ENCODE measurements at places on chromosomes 4 and X.

GRCh38 chr4:184860018-184860779 lies 34.4 kb upstream of the ACSL1 start:
- DNase-seq = no peak

DNA sequence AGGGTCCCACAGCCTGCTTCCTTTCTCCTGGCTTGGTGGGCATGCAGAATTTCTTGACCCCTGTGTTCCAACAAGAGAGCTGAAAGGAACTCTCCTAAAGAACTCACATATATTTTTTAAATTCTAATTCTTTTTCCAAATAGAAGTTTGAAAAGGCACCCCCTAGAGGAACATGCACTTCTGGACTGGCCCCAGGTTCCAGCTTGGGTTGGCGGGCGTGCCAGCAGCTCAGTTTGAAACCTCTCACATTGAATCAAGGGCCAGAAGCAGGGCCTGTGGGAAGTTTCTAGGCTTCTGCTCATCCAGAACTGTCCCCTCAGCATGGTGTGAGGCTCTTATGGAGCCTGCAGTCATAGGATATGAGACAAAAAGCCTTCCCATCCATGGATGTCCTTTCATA lies 132.6 kb downstream of the ATG4A start:
- no peak for DNase-seq

GRCh38 chrX:39605866-39606265 lies 491.9 kb downstream of the BCOR start:
- DNase-seq = no peak

DNA sequence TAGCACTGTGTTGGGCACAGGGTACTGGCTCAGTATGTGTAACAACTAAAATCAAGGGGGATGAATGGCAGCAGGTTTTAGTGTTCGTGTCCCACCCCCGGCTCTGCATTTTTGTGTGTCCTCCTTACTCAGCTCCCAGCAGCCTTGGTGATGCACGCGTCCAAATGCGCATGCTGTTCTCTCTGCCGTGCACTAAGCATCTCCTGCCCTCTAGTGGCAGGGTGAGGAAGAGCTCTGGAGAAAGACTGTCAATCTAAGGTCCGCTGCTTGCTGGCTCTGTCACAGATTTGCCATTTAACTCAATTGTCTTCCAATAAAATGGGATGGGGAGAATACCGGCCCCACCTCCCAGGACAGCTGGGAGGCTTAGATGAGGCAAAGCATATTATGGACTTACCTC lies 61.4 kb downstream of the WFS1 start:
- no peak for DNase-seq

- no peak for DNase-seq
These were observed 680.0 kb downstream of the TRIML1 start for GRCh38 chr4:188819233-188819632.

DNA sequence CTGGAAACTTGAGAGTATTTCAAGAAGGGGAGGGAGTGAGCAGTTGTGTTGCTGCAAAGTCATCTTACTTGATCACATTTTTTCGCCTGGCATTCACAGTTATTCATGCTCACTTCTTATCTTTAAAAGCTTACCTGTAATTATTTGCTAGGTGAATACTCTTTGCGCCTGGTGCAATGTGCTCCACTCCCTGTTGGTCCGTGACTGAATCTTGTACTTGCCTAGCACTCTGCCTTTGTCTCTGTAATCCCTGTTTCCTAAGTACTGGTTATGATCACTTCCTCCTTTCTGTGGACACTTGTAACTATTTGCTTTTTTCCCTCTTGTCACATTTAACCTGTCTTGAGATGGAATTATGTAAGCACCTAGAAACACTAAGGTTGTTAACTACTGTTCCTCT lies 5.8 kb downstream of the BMP2K start:
- no peak for DNase-seq

DNA sequence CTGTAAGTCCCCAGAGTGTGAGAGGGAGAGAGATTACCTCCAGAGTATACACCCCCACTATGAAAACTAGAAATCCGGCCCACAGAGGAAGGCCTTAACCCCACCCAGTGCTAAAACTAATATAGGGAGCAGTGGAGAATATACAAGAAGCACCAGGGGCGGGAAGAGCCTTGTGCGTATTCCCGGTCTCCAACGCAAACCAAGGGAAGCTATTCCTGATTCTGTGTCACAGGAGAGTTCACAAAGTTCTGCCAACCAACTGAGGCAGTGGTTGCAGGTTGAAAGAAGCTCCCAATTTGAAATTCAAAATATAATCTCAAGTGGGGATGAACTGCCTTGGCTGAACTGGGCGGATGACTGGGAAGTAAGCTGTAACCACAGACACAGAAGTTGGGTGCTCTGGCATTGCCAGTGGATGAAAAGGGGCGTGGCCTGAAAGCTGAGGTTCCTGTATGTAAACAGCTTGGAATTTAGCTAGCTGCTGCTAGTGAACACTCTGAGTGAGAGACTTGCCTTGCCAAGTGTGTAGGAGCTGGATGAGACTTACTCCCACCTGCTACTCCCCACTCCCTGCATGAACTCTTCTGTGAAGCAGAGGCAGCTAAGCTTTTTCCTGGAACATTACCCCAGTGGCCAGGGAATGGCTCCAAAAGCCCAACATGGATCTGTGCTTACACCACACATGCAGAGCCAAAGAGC lies 32.7 kb downstream of the ELF2 start:
- DNase-seq = no peak

DNA sequence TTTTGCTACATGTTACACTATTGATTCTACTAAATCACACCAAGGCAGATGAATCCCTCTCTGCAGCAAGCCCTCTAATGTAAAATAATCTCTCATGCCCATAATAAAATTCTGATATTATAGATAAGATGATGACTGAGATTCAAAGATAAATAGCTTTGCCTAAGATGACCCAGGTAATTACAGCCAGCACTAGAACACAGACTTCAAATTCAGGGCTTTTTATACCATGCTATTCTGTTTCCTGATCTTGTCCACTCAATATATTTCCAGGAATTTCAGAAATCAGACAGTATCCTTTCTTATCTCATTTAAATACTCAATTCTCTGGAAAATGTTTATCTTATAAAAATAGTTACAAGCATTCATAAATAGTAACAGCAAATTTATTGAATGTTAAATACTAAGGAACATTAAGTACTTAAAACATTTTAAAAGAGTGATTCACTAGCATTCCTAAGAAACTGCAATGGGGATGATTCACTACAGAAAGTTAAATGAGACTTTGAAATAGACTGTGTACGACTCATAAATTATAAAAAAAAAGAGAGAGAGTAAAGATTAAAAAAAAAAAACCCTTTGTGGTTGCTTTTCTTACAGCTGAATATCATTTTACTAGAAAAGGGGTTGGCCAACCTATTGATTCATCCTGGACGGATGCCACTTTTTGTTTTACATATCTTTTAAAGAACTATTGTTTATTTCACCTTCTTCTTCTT lies 45.8 kb upstream of the IL21 start:
- no peak for DNase-seq

DNA sequence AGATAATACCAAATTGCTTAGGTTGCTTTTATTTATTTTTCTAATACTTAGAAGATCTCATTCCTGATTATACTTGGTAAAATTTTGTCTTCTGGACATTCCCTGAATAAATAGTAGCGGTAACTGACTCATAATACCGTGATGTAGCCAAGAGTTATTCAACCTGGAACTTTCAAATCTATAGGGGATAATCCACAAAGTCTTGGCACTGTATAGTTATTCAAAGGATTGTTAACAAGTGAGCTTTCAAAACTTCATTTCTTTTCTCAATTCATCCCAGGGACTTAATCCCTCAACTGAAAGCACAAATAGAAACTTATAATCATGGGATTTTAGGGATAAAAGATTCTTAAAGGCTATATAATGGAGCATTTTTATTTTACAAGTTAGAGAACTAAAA lies 1383.3 kb downstream of the FAM133A start:
- DNase-seq = no peak

- no peak for DNase-seq
These were observed 38.1 kb downstream of the GPR174 start for GRCh38 chrX:79182616-79183015.

GRCh38 chr4:11312389-11312788 lies 116.3 kb downstream of the HS3ST1 start:
- DNase-seq = no peak

- DNase-seq = no peak
These were observed 233.6 kb downstream of the PDHA2 start for GRCh38 chr4:96073461-96073860.

GRCh38 chrX:154840856-154841255 lies 6.4 kb upstream of the SMIM9 start:
- DNase-seq = no peak

DNA sequence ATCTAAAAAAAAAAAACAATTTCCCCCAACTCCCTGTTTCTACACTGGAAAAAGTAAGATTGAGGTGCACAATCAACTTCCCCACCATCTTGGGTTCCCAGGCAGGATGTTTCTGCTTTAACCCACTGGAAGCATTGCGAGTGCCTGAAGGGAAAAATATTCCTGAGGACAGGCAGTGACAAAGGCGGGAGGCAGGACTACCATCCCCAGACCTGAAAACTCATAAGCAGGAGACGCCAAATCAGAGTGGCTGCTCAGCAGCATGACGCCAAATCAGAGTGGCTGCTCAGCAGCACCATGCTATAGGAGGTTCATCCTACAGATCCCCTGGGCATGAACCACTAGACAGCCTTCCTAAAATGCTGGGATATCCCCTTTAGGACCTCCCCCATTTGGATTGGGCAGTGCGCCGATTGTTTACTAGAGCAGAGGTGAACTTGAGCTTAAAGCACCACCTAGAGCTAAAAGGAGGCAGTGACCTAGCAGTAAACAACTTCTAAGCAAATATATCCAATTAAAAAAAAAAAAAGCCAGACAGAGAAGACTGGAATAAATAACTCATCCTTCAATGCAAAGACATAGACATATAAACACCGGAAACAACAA lies 35.0 kb upstream of the GK start:
- no peak for DNase-seq

GRCh38 chrX:115560978-115561604 lies at the start of gene PLS3:
TSS of gene PLS3 (plus strand) at chrX:115561174. CDS start at chrX:115610251, 49,077 bp downstream.
- DNase-seq = no peak

DNA sequence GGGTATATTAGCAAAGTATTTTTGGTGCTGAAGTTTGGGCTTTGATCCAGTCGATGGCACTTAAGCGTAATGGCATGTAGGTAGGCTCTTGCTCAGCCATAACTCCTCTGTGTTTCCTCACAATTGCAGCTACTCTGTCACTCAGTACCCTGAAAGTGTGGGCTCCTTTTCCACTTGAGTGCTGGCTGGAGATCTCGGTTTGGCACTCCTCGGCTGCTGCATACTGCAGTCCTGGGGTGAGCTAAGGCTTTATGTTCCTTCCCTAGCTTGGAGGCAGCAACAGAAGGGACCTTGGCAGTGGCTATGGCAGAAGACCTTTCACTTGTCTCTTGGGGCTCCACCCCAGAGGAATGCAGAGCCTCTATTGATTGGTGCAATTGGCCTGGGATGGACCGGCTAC lies 106.7 kb upstream of the GRXCR1 start:
- no peak for DNase-seq

DNA sequence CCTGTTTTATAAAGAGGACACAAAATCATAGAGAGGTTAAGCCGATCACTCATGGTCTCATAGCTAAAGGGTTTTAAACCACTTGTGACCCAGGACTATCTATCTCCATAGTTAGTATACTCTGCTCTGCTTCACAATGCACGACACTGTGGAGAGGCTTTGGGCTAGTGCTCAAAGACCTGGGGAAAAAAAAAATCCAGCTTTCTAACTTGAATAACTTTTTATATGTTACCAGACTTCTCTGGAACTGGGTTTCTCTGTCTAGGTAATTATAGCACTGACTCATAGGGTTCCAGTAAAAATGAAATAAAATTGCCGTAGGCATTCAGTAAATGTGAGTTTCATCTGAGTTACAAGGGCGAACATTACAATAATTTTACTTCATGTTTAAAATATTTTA lies 273.7 kb upstream of the TECRL start:
- no peak for DNase-seq

- DNase-seq = no peak
These were observed 57.9 kb upstream of the HPSE start for GRCh38 chr4:83392562-83392961.

DNA sequence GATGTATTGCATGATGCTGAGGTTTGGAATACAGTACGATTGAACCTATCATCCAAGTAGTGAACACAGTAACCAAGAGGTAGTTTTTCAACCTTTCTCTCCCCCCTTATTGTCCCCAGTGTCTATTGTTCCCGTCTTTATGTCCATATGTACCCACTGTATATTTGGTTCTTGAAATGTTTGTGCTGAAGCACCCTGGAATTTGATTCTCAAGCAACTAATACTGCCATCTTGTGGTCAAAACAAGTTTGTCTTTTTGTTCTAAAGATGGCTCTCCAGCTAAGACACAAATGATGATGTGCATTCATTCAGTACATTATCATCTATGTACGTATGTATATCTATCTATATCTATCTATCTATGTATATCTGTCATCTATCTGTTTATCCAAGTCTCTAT lies 33.5 kb upstream of the DCX start:
- no peak for DNase-seq

- DNase-seq = no peak
These were observed 18.0 kb upstream of the MANBA start for GRCh38 chr4:102778720-102779119.

DNA sequence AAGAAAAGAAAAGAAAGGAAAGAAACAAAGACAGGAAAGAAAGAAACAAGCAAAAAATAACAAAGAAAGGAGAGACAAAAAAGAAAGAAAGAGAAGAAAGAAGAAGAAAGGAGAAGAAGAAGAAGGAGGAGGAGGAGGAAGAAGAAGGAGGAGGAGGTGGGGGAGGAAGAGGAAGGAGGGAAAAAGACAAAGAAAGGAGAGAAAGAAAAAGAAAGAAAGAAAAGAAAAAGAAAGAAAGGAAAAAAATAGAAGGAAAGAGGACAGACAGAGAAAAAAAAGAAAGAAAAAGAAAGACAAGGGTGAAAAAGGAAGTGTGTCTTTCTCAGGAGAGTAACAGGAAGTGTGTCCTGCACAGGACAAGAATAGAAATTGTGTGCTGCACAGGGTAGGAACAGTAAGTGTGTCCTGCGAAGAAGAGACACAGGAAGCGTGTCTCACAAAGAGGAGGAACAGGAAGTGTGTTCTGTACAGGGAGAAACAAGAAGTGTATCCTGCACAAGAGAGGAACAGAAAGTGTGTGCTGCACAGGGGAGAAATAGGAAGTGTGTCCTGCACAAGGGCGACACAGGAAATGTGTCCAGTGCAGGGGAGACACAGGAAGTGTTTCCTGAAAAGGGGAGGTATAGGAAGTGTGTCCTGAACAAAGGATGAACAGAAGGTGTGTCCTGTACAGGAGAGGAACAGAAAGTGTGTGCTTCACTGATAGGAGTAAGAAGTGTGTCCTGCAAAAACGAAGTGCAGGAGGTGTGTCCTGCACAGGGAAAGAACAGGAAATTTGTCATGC lies 101.2 kb downstream of the ARSF start:
- DNase-seq = no peak

DNA sequence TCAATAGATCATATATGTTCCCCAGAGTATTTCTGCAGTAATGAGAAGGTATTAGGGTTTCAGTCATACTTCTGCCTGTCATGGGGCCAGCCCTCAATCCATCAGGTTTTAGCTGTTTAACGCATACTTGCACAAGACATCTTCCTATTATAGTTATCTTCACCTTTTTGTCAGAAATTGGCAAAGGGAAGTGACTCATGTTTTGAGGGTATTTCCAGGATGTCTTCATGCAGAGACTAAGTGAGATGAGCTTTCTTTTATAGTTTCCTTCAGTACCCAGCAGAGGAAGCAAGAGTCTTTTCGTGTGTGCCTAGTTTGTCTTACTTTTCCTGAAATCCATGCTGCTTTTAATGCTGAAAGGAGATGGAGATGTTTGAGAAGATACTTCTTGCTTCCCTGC lies 9.5 kb downstream of the CSTF2 start:
- no peak for DNase-seq
